Fibroblast of lung (primary cell): ENCODE measurements at places on chromosomes 6 and 20. TPM values are rescaled to one million over a fixed set of nuclear protein-coding genes. Genes with fewer than 3 reads are reported as not detected.

DNA sequence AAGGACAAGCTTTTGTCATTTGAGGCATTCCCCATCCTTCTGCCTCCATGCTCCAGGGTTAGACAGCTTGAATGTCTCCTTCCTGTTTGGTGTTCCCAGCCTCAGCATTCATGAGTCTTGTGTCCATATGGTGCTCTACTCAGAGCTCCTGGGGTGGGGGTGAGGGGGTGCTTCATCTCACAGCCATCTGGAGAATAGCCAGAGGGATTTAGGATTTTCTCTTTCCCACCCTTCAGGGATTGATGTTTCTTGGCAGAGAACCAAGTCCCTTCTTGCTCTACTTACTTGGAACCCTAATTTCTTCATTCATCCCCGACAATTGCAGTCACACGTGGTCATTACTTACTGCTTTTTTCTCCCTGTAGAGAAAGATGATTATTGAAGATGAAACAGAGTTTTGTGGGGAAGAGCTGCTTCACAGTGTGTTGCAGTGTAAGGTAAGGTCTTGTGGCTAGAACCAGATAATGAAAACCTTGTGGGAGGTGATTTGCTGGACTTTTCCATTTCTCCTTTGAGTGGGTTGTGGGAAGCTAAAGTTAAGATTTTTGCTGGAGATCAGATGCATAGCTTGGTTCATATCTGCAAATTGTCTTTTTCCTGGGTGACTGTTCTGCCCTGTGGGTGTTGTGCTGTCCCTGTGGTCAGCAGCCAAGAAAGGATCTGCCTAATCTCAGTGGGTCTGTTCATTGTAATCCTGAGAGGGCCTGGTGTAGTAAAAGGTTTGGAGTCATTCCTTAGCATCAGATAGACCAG lies 18.6 kb downstream of the CMTR1 start:
- DNase-seq, result no peak

The TGM2 gene
- total RNA-seq, result 58.6 and 103 TPM in 2 replicates

DNA sequence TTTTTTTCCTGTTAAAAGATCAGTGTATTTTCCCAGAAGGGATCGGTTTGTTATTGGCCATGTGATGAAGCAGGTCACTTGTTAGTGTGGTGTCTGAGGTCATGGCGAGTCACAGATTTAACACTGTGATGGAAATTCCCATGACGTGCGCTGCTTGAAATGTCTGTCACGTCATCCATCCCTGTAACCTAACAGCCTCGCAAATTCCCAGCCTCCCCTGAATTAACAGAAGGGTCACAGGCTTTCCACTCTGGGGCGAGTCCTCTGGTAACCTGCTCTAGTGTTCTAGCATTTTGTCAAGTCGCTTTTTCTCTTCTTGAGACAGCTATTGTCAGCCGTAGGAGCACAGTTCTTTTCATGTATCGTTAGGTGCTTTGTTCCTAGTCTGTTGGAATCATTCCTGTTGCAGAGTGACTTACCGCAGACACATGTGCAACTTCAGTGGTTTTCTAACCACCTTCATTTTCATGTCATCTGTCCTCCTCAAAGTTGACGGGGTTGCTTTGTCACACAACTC lies 137.2 kb downstream of the MAP3K4 start:
- peak; percentile 86 for DNase-seq

The SPATS1 gene
- total RNA-seq, result under 0.01 TPM in 1 of 2 replicates, not detected in the other

GRCh38 chr6:157535340-157536222 lies 154.6 kb downstream of the ZDHHC14 start:
- DNase-seq, result peak; percentile 87

The STMN3 gene
- total RNA-seq, result 16.4 and 34.3 TPM in 2 replicates

DNA sequence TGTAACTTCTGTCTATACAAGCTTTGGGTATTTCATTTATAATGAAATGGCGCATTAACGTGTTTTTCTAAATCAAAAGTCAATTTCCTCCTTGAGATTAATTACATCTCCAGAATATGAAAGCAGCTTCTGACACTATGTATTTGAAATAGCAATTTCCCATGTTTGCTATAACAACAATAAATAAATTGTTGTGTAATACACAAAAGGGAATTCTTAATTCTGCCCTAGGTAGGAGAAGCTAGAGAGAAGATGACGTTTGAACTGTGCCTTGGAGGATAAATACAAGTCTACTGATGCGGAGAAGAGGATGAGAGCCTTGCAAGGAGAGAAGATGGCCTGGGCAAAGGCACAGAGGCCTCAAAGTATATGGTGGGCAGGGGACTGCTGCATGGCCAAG lies 7.6 kb upstream of the HLA-DOA start:
- DNase-seq, result no peak

The GPLD1 gene
- total RNA-seq, result under 0.01 TPM in 2 replicates

- DNase-seq, result peak; percentile 47
These were observed 413 bp downstream of the PTPRA start for GRCh38 chr20:2873747-2874041.

The CD2AP gene
- 13.6 and 15.7 TPM in 2 replicates for total RNA-seq

- DNase-seq, result no peak
These were observed 134.8 kb downstream of the CD83 start for GRCh38 chr6:14252271-14252850.

- DNase-seq, result peak; percentile 70
These were observed 7.5 kb upstream of the CCDC28A start for GRCh38 chr6:138765896-138766655.

DNA sequence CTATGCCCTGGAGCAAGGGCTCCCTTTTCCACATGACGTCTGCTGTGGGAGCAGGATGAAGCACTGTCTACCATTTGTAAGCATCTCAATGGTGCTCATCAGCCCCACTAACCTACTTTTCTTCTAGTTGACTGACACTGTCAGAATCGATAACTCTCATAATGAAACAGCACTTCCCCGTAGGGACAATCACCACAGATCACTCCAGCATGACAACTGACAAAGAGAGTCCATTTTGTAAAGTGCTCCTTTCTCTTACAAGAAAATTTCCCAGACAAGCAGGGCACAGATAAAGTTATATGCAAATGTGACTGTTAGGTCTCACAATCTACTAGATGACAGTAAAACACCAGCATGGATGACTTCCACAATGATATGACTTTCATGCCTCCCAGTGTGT lies 46.4 kb downstream of the HEBP2 start:
- DNase-seq, result no peak

DNA sequence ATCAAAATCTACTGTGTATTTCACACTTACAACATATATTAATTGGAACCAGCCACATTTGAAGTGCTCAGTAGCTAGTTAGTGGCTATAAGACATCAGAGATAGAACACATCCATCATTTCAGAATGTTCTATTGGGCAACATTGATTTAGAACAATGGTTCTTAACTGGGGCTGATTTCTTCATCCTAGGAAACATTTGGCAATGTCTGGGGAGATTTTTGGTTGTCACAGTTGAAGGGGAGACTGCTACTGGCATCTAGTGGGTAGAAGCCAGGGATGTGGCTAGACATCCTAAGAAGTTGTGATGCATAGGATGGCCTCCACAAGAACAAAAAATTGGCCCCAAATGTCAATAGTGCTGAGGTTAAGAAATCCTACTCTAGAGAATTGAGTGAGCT lies 132.5 kb downstream of the OLIG3 start:
- no peak for DNase-seq

- DNase-seq, result peak; percentile 49
These were observed 172.9 kb downstream of the ADGRG6 start for GRCh38 chr6:142474531-142475289.

The SCP2D1 gene
- total RNA-seq, result not detected in 2 replicates

The DDO gene
- total RNA-seq, result 8.7 and 12.2 TPM in 2 replicates

The CENPQ gene
- 4.6 and 5.3 TPM in 2 replicates for total RNA-seq

The SLC17A2 gene
- under 0.01 TPM in 1 of 2 replicates, not detected in the other for total RNA-seq

DNA sequence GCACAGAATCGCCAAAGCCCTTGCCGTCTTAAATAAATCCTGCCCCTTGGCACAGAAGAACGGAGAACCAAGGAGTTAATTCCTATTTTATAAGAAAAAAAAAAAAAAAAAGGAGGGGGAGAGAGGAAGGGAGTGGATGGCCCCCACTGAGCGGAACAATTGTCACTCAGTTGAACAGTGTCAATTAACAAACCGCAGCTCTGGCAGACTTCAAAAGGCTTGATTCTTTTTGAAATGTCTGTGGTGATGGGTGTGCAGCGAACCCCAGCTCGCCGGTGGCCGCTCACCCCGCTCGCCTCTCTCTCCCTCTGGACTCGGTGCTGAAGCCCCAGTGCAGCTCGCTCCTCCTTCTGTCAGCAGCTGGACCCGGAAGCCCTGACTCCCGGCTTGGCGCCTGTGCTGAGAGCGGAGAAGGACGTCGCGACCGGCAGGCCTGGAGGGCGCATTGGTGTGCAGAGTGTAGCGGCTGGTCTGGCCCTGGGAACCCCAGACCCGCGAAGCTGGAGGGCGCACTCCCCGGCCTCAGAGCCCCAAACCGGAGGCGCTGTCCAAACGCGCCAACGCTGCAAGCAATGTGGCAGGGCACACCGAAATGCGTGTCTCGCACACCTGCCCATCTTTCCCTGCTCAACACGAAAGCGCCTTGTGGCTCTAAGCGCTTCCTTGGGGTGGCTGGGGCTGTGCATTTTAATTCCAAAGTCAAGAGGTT lies 3.4 kb downstream of the LINC00237 start:
- DNase-seq, result no peak

- no peak for DNase-seq
These were observed 370.9 kb upstream of the HS3ST5 start for GRCh38 chr6:114713690-114714089.

DNA sequence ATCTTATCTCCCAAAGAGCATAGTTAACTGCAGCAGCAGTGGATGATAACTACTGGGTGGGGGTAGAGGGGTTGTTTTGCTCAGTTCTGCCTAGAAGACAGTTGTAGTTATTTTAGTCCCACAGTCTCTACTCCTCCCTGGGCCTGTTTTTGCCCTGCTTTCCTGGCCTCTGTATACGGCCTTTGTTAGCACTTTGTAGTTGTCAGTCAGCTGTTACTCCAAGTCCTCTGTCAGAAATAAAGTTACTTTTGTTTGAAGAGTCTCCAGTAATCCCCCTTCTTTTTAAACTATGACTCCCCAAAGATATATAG lies 113.9 kb downstream of the SLC16A10 start:
- DNase-seq, result no peak
